ENCODE measurements at places on chromosomes 1 and 21.

DNA sequence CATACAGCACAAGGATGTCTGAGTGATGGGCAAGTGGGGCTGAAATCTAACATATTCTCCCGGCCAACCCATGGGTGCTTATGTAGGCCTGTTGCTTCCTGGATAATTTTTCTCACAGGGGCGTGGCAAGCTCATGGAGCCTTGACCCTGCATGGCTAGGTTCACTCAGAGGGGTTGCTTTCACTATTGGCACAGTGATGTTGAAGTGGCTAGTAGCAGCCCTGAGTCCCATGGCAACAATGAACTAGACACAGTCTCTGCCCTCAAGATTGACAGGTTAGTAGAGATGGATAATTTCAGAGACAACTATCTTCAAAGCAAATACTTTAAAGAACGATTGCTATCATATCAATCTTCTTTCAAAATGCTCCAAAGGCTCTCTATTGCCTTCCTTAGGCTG, 6.5 kb upstream of the MAB21L3 start:
- no peak for DNase-seq

DNA sequence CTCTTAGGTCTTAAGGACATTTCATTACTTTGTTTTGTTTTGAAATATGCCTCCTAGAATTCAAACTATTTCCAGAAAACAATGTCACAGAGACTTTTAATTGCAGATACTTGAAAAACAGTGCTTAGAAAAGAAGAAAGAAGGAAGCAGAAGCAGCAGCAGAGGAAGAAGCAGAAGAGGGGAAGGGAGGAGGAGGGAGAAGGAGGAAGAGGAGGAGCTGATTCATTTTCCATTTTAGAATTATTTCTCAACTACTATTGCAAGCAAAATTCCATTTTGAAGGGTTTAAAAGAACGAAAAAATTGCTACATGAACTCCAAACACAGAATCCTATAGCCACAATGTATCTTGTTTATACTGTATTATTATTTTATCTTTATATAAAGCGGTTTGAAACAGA, 13.9 kb downstream of the RC3H1 start:
- DNase-seq, result no peak

DNA sequence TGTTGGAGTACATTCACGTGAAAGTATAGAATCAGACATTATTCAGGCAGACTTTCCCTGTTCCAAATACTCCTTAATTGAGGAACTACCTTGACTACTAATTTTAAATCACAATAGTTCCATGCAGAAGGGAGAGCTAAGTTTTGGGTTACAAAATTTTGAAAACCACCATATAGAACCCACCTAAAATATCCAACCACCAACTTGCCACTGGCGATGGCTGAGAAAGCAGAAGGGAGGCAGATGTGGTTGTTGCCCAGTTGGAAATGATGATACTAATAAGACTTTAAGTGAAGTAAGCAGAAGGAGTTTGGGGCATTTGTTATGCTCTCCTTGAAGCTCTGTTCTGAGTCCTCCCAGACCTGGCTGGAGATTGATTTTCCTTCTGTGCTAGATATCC, 190.7 kb downstream of the HLX start:
- DNase-seq, result no peak

GRCh38 chr1:170729225-170730002, 65.5 kb downstream of the PRRX1 start:
- DNase-seq, result peak; percentile 15

Measured in left ventricle myocardium inferior (tissue), 1 donor.